ENCODE measurements at places on chromosomes 1 and 21. TPM values are rescaled to one million over a fixed set of nuclear protein-coding genes. Genes with fewer than 3 reads are reported as not detected.

Gene FLG2
- total RNA-seq: 1.7 TPM

DNA sequence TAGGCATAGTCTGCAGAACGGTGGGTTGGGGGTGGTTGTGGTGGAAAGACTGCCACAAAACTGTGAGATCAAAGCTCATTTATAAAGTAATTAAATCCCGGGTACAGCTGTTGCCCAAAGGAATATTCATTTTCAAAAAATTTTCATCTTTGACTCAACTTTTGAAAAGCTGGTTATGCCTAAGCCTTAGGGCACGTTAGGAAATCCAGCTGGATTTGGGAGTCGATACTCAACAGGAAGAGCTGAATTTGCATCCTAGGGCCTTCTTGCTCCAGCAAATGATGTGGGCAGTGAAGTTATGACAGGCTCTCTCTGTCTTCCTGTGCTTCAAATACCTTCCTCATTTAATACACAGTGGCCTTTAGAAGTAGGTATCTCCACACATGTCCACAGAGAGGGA is 31.7 kb downstream of the ZP4 start:
- DNase-seq: no peak

Gene PALMD
- total RNA-seq: 13.2 TPM

DNA sequence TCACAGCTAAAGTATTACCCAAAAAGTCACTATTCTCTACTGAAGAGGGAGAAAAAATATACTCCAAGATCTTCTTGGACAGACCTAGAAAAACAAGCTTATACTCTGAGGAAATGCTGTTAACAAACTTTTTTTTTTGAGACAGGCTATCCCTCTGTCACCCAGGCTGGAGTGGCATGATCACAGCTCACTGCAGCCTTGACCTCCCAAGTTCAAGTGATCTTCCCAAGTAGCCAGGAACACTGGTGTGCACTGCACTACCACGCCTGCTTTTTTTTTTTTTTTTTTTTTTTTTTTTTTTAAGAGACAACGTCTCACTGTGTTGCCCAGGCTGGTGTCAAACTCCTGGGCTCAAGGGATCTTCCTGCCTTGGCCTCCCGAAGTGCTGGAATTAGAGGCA is 17.3 kb downstream of the GLRX2 start:
- DNase-seq: no peak

- no peak for DNase-seq
These were observed 2.5 kb downstream of the NCAM2 start for GRCh38 chr21:21000591-21001175.

DNA sequence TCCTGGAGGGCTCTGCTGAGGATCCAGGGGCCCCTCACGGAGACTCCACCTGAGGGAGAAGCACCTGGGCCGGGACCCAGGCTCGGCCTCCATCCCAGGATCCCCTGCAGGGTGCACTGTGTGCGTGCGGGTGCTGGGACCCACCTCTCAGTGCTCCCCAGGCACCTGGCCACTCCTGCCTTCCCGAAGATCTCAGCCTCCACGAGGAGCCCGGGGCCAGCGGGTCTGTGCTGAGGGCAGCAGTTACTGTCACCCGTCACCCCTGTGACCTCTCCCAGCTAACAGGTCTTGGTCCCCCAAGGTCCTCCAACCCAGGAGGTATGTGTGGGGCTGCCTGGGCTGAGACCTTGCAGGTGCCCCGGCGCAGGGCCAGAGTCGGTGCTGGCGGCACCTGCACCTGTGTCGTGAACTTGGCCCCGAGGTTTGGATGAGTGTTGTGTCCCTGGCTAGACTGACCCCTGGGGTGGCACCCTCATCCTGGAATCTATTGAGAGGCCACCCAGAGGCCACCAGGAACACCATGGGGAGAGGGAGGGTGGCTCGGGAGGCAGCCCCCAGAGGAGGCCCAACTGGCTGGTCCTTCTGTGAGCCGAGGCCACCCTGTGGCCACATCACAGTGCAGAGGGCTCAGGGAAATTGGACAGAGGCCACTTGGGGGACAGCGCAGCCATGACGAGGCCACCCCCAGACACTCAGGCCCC is 17.7 kb downstream of the MORN1 start:
- no peak for DNase-seq

- no peak for DNase-seq
These were observed 49.5 kb upstream of the BCL10 start for GRCh38 chr1:85325920-85326319.

Gene WNT3A
- total RNA-seq: not detected

Gene UROD
- 43.4 TPM for total RNA-seq

Gene MANEAL
- 3.7 TPM for total RNA-seq

Gene ETV3L
- not detected for total RNA-seq

GRCh38 chr1:243505986-243506689 is 250.3 kb downstream of the SDCCAG8 start:
- DNase-seq: no peak

GRCh38 chr1:72182859-72183258 is 99.5 kb downstream of the NEGR1 start:
- no peak for DNase-seq

DNA sequence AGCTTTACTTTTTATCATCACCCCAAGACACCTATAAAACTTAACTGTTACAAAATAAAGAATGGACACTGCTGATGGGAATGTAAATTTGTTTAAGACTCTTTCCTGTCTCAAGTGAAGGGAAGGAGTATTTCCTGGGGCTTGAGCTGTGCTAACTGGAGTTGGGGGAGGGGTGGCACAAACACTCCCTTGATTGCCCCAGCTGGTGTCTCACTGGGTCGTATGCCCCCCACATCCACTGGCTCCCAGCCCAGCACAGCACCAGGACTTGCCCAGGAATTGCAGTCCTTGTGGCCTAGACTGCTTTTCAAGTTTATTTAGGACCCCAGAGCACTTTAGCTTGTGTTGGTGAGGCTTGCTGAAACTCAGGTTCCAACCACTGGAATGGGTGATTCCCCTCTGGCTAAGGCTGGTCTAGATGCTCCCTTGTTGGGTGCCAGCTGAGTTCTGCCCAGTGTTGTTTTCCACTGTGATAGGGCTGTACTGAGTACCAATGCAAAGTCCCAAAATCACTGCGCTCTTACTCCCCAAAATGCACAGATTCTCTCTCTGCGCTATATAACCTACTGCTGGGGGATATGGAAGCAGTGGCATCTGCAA is 49.1 kb upstream of the DR1 start:
- DNase-seq: no peak

DNA sequence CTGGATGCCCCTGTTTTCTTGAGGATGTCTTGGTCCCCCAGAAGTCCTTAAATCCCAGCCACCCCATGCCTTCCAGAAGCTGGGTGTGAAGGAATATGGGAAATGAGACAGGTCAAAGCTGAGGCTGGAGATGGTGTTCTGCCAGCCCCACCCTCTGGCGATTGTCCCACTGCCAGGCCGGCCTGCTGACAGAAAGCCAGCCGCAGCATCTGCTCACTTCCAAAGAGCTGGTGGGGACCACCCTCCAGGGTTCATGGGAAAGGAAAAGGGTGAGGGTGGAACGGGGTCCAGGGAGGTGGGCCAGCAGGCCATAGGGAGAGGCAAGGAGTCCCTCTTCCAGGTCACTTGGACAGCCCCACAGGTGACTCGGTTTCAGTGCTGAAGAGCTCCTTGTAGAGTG is 1.9 kb upstream of the LINGO4 start:
- DNase-seq: peak; percentile 37

Gene PANK4
- 66.9 TPM for total RNA-seq

DNA sequence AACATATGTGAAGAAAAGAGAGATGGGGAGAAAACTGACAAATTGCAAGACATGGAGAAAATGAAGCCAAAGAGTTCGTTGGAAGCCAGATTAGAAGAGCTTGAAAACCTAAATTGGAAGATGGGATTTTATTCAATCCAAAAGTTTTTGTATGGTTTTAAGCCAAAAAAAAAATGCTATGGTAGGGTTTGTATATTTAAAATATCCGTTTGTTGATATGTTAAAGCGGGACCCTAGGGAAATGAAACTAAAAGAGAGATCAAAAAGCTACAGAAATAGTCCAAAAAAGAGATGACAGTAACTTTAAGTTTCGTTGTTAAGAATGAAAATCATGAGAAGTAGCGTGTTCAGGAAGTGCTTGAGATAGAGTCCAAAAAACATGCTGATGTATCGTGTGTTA is 617.7 kb upstream of the ADGRL2 start:
- no peak for DNase-seq

GRCh38 chr1:54927472-54928240 is 40.7 kb upstream of the DHCR24 start:
- DNase-seq: no peak

Gene SHISAL2A
- 0.88 TPM for total RNA-seq

DNA sequence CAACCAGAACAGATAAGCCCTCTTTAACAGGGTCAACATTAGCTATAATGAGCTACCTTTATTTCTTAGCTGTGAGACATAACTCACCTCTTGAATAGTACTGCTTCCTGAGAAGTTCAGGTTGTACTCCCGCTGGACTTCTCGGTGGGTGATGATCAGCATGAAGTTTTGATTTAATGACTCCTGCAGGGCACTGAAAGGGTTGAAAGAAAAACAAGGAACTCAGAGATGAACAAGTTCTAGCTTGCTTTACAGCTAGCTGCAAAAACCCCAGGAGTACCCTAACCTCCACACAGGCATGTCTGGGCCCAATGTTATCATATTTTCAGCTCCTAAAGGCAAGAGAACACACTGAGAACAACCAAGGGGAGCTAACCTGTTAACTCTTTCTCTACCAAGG is 254.4 kb downstream of the FAF1 start:
- no peak for DNase-seq

- DNase-seq: no peak
These were observed 661.8 kb upstream of the CXADR start for GRCh38 chr21:16851054-16851453.

Gene CYB5RL
- total RNA-seq: 9.1 TPM

Gene FNDC10
- 4.1 TPM for total RNA-seq

Gene CHIA
- not detected for total RNA-seq

DNA sequence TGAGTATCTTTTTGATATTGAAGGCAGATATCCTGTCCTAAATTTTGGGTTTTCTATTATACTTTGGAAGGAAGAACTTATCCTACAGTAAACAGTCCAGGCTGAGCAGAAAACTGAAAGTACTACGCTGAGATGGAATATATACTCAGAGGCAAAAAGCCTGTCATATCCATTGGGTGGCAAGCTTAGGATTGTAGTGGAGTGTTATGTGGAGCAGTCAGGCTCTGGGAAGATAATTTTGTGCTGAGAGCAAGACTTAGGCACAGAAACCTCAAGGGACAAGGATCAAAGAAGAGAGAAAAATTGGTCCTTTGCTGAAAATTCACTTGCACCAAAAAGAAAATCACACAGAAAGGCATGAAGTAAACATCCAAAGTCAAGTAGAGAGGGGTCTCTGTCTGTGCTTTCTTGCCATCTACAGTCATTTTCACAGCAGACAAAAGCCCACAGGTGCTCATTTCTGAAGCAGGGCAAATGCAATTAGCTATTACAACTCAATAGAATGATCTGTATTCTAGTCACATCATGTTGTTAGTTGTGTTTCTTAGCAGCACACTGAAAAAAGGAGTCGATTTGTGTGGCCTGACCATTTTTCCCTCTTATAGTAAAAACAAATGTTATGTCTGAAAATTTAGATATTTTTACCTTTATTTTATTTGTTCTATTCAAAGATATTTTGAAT is 38.5 kb downstream of the CRB1 start:
- DNase-seq: no peak

Gene PLPPR5
- not detected for total RNA-seq

DNA sequence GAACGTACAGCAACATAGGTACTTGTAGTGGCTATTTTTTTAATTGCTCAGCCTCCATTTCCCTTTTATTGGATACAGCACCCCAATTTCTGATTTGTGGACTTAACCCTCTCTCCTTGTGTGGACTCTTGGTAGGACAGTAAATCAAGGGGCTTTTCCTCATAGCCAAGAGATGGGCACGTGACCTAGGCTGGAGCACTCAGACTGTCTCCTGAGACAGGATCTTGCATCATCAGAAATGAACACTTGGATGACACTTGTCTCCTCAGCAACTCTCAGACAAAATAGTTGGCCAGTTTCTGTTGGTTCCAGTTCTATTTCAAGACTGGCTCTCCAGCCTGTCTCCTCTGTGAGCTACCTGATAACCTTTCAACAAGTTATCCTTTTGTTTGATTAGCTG is 112.9 kb upstream of the ZNF678 start:
- DNase-seq: no peak

Gene RIPPLY3
- total RNA-seq: not detected

DNA sequence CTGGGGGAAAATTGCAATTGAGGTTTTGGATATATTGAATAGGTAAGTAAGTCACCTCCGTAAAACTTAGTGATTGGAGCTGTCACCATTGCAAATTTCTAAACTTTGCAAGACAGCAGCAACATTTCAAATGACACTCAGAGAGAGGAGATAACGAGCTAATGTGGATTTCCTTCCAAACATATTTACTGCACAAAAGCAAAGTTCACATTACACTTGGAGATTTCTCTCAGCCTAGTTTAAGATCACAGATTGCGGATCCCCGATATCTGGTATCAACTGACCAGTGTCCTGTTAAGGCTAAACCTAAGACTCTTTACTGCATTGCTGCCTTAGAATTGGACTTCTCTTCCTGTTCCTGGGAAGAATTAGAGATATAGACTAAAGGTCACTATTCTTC is 47.5 kb downstream of the ZNF697 start:
- no peak for DNase-seq
